AG09309 (cell line): ENCODE measurements at places on chromosomes 4 and X.

DNA sequence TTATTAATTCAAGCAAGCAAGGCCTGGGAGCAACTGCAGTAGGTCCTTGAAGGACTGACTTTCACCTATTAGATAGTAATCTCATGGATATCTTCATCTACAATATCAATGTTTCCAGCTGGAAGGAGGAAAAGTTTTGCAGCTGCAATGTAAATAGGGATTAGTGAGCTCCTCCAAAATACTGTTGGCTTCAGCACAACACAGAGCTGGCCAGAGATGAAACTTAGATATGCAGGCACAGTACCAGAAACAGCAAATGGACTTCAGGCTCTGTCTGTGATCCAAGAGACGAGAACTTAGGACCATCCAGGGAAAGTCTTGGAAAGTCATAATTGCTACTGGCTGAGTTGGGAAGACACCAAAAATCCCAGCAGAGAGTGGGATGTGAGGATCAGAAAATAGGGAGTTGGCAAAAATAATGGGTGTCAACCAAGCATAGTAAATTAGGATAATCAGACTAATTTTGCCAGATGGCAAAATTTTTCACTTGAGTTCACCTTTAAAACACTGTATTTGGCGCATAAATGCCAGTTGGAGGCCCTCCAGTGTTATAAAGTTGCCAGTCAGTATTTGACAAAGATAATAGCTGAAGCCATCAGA is 57.5 kb downstream of the PARM1 start:
- DNase-seq, result no peak

DNA sequence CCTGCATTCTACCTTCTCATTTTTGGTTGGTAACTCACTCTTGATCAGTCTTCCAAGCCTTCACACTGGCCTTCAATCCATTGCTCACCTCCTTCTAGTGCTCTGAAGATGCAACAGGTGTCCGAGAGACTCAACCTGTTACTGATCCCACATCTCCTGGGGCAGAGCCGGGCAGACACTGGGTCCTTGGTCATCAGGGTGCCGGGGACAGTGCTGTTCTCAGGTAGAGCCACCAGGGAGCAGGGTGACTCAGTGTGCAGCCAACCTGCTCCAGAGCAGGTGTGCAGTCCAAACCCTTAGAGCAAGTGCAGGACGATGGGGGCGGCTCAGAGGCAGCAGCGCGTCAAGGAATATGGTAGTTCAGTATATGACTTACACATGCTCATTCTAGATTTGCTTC is 188.4 kb downstream of the DHX15 start:
- DNase-seq, result no peak

- no peak for DNase-seq
Measured at GRCh38 chrX:14406225-14406624, 123.1 kb upstream of the GLRA2 start.

DNA sequence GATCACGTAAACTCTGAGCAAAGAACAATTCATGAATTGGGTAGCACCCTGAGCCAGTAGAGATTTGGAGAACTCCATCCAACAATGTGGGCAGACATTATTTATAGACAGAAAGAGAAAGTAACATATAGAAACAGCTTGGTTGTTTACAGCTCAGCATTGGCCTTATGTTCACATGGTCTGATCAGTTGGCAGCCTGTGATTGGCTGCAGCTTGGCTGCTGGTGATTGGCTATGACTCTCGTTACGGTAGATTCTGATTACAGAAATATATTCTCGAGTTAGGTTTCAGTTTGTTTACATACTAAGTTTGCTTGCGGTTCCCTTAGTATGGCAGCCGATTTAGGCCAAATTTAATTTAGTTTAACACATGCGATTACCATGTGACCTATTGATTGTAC is 663.4 kb downstream of the RAPGEF2 start:
- DNase-seq, result no peak

GRCh38 chr4:89765966-89766365 is 71.0 kb downstream of the SNCA start:
- DNase-seq, result peak; percentile 29

GRCh38 chr4:37754410-37755185 is 68.4 kb upstream of the RELL1 start:
- no peak for DNase-seq

DNA sequence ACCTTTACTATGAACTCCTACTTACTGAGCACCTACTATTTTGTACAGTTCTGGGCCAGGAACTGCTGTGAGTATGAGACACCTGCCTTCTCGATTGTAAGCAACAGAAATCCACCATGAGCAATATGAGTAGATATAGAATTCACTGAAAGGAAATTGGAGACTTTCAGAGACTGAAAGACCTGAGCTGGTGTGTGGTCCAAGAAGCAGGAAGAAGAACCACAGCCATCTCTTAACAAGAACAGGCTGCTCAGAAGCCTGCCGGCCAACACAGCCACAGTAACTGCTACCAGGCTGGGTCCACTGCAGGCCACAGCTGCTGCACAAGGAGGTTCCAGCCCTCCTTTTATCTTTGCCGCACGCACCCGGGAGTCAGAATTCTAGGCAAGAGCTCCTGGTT is 10.8 kb upstream of the ACSL1 start:
- no peak for DNase-seq

- DNase-seq, result no peak
Measured at GRCh38 chr4:86261636-86262035, 98.2 kb downstream of the MAPK10 start.

- no peak for DNase-seq
Measured at GRCh38 chr4:164350061-164350460, 403.9 kb upstream of the SMIM31 start.

- no peak for DNase-seq
Measured at GRCh38 chr4:76654084-76654483, 219.1 kb downstream of the SHROOM3 start.

DNA sequence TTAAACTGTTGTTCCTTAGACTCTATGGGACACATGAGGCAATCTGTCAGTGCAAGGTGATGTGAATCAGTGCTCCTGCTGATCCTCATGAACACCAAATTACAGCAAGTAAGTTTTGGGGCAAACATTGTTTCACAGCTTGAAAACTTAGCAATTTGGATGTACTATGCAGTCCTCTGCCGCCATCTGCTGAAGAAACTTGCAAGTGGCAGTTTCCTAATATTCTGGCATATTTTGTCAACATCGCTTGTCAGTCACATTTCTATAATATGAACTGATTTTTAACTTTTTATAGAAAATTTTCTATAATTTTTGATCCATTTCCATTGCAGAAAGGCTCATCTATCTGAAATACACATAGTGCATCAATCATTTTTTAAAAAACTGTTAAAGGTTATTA is 56.3 kb downstream of the ZAR1 start:
- peak; percentile 24 for DNase-seq

GRCh38 chrX:79524642-79525041 is 157.5 kb upstream of the ITM2A start:
- no peak for DNase-seq

DNA sequence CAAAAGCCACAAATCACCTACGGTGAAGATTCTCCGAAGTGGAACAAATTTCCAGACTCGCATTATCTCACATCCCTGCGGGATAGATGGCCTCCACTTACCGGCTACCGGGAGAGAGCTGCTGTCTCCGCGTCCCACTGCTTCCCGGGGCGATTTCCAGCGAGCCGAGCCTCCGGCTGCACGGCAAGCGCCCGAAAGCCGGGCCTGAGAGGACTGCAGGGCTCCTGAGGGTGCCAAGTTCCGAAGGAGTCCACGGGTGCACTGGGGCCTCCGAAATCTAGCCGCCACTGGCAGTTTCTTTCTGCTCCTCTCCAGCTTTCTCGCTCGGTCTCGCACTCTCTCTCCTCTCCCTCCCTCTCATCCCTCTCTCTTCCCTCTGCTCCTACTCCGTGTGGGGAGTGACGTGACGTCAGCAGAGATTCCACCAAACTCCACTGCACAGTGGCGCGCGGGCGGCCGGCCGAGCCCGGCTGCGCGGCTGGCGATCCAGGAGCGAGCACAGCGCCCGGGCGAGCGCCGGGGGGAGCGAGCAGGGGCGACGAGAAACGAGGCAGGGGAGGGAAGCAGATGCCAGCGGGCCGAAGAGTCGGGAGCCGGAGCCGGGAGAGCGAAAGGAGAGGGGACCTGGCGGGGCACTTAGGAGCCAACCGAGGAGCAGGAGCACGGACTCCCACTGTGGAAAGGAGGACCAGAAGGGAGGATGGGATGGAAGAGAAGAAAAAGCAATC is 14.0 kb upstream of the PITX2 start:
- peak; percentile 60 for DNase-seq

DNA sequence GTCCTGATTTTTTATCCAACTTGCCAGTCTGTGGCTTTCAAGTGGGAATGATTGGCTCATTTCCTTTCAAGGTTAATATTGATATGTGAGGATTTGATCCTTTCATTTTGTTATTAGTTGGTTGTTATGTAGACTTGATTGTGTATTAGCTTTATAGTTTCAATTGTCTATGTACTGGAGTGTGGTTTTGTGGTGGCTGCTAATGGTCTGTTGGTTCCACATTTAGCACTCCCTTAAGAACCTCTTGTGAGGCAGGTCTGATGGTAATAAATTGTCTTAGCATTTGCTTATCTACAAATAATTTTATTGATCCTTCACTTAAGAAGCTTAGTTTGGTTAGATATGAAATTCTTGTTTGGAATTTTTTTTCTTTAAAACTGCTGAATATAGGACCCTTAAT is 190.6 kb downstream of the CPXCR1 start:
- no peak for DNase-seq

DNA sequence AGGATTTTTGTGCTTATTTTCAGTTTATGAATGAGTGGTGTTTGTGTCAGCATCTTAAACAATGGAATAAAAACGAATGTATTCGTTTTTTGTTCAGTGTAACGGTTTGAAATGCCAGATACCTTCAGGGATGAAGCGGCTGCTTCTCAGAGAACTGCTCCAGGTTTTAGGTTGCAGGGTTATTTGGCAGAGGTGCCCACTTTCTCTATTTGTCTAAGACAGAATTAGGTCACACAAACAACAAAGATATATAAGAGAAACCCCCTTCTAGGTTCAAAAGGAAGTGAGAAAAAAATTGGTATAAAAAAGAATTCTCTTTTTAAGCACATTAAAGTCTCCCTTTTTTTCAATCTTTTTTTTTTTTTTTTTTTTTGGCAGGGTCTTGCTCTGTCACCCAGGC is 98.9 kb downstream of the MFAP3L start:
- DNase-seq, result no peak

- DNase-seq, result no peak
Measured at GRCh38 chrX:121869876-121870477, 822.6 kb downstream of the GLUD2 start.

DNA sequence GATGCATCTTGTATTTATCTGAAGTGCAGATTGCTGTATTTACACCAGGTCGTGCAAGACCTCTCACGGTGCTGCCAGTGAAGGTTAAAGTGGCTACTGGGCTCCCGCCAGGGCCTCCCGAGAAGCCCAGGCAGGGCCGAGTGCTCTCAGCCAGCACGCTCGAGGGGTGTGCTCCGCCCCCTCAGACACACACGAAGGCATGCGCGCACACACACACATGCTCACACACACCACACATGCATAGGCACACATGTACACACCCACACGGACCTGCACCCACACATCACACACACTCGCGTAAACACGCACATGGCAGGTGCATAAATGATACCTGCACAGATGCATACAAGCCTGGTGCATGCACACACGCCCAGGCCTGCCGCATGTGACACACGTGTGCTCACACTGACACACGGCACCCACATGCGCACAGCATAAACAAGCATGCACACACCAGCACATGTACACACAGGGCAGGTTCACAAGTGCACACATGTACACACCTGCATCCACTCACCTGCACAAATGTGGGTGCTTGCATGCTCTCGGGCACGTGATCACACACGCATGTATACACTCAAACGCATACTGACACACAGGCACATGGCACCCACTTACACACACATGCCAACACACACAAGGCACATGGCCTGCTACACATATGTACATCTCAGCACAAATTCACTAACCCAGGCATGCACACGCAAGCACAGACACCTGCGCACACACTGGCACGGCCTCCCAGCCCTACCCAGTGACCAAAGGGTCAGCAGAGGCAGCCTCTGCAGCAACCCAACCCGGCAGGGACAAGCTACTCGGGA is 71.6 kb downstream of the FAM53A start:
- DNase-seq, result no peak

- DNase-seq, result no peak
Measured at GRCh38 chrX:109952050-109952449, 50.9 kb upstream of the TMEM164 start.

- no peak for DNase-seq
Measured at GRCh38 chrX:1609311-1609710, 5.5 kb upstream of the ASMT start.

GRCh38 chr4:99190336-99190735 is 28.7 kb downstream of the ADH6 start:
- DNase-seq, result no peak
